ENCODE measurements at places on chromosomes 4 and X. TPM values are rescaled to one million over a fixed set of nuclear protein-coding genes. Genes with fewer than 3 reads are reported as not detected.

The F8A2 gene
- not detected for total RNA-seq

The ARHGAP10 gene
- 10.3 TPM for total RNA-seq

The C1GALT1C1 gene
- total RNA-seq = 42.0 TPM

The IL9R gene
- not detected for total RNA-seq

Data from H4 (cell line).